ENCODE measurements at places on chromosomes 5 and 9.
A peak's percentile ranks its signal among the peaks of the same experiment; 100 is the strongest.

DNA sequence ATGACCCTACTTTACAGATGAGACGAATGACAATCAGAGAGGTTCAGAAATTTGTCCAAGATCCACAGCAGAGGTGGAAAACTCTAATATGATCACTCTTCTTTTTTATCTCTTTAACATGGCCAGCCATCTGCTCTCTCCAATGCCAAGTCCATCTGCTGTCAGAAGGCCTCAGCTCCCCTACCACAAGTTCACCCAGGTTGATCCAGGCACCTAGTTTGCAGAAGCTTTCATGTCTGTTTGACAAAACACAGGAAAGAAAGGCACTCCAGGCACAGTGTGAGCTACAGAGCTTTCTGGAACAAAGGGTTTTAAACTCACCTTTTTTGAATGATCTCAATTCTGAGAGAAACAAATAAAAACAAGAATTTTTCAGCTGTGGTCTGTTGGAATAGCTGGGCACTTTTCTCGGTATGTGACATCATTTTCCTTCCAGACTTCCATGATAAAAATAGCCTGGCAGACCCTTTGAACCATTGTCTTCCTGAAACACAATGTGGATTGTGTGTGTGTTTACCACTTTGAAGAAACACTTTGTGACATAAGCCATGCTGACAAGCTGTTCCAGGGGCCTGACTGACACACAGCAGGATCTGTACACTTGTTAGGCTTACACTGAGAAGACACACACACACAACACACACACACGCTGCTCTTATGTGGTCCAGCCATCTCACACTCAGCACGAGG, 214.3 kb downstream of the AGTPBP1 start:
- DNase-seq, result no peak

DNA sequence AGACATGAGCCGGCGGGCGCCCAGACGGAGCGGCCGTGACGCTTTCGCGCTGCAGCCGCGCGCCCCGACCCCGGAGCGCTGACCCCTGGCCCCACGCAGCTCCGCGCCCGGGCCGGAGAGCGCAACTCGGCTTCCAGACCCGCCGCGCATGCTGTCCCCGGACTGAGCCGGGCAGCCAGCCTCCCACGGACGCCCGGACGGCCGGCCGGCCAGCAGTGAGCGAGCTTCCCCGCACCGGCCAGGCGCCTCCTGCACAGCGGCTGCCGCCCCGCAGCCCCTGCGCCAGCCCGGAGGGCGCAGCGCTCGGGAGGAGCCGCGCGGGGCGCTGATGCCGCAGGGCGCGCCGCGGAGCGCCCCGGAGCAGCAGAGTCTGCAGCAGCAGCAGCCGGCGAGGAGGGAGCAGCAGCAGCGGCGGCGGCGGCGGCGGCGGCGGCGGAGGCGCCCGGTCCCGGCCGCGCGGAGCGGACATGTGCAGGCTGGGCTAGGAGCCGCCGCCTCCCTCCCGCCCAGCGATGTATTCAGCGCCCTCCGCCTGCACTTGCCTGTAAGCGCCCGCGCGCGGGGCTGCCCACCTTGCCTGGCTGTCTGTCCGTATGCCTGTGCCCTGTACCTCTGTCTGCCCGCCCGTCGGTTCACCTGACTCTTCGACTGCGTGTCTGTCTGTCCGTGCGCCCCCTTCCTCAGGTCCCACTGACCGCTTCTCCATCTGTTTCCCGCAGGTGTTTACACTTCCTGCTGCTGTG, 412 bp downstream of the FGF18 start:
- peak; percentile 9 for DNase-seq

DNA sequence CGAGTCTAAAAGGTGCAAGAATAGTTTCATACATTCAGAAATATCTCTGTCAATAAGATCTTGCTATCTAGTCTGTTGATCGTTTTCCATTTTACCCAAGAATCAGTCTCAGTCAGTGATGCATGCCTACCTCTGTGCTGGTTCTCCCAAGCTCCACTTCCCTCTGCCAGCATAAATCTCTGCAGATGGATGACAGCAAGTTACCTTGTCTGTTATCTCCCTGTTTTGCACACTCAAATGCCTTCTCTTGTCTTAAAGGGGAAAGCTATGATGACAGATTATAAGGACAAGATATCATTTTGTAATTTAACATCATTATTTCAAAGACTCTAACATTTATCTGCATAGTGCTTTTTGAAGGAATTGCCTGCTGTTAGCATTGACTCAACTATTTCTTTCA, 802.1 kb upstream of the SEMA6A start:
- DNase-seq, result no peak

GRCh38 chr5:100826133-100826532, 76.9 kb downstream of the ST8SIA4 start:
- no peak for DNase-seq

- no peak for DNase-seq
Observed at GRCh38 chr5:122237906-122238305, 74.1 kb upstream of the SNCAIP start.

- DNase-seq, result no peak
Observed at GRCh38 chr5:41346609-41347008, 133.3 kb upstream of the C6 start.

DNA sequence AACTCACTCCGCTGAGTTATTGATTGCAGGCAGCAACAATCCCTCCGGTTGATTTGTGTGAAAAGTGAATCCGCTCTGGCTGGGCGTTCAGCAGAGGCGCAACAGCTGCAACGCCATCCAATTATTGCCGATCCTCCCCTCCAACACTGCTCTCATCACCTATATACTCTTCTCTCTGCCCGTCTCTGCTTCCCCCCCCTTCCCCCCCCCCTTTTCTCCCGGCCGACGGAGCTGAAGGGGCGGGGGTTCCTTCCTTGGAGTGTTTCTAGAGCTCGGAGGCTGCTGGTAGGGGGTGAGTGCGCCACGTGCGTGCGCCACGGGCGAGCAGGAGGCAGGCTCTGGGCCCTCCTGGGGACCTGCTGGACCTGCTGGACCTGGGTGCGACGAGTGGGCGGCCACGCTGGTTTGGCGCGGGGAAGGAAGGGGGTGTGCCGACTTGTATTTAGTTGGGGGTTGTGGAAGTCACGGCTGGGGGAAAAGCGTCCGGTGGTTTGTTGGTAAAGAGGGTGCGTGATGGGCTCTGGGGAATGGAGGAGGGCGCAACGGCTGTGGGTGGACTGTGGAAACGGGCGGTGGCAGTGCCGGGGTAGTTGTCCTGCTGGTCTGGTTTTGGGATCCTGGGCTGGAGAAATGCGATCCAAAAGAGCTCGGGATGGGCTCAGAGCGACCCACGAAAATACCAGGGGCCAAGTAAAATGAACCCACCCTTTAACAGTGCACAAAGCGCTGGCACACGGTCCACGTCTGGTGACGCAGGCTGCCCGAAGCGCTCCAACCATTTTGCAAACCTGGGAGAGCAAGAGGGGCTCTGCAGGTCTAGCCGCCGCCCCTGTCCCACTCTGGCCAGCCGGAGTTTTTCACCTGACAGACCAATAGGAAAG, 6.4 kb upstream of the MEF2C start:
- no peak for DNase-seq

GRCh38 chr5:142626099-142626498, 59.8 kb downstream of the FGF1 start:
- no peak for DNase-seq

DNA sequence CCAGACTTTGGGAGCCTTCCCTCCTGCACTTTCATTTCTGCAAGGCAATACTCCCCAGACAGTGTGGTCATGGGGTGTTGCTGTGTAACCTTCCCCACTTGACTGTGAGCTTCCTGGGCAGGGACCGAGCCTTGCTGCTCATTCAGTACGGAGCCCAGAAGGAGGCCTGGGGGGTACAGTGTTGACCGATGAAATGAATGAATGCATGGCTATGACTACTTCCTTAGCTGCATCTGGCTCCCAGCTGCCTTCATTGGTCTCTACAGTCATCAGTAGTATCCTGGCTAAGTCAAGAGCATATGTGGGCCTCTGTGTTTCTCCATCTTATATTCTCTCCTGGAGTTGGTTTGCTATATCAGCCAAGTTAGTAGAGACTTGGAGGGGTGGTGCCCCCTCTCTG, 9.9 kb downstream of the FRMPD1 start:
- DNase-seq, result no peak

GRCh38 chr9:1031951-1032601, 18.1 kb upstream of the DMRT2 start:
- no peak for DNase-seq

DNA sequence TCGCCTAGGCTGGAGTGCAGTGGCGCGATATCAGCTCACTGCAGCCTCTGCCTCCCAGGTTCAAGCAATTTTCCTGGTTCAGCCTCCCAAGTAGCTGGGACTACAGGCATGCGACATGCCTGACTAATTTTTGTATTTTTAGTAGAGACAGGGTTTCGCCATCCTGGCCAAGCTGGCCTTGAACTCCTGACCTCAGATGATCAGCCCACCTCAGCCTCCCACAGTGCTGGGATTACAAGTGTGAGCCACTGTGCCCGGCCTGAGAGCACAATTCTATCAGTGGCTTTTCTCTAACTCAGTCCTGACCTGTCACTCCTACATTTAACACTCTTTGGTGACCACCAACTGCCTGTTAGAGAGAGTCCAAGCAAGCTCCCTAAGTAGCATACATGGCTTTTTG, 82.7 kb upstream of the SPOCK1 start:
- no peak for DNase-seq

GRCh38 chr5:26295541-26295940, 742.8 kb downstream of the CDH9 start:
- DNase-seq, result no peak

DNA sequence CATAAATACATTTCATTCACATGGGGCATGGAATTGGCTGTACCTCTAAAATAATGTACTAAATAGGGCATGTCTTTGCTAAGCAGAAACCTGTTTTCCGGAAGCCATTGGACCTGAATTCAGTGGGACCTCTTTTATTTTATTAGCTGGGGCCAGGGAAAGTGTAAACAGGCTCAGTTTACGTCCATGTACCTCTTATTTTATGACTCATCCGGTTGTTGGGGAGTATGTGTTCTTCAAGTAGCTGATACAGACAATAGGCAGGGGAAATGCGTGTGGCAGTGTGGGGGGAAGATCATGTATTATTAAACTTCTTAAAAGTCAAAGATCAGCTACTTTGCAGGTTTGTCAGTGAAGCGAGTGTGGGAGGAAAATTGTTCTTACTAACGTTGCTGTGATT, 1.4 kb upstream of the GDNF start:
- no peak for DNase-seq

DNA sequence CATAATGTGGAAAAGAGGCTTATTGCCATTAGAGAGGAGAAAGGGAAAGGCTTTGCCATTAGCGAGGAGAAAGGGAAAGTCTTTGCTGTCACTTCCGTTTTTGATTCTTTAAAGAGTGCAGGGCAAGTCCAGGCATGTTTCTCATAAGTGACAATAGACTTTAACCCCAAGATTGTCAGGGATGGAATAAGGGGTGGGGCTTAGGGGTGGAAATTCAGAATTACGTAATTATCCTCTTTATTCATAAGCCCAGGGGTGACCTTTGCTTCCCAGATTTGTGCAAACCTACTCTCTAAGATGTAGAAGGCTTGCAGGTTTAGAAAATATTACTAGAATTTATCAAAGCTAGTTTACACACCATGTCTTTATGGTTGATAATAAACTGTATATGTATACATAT, 2.3 kb upstream of the PLK2 start:
- no peak for DNase-seq

DNA sequence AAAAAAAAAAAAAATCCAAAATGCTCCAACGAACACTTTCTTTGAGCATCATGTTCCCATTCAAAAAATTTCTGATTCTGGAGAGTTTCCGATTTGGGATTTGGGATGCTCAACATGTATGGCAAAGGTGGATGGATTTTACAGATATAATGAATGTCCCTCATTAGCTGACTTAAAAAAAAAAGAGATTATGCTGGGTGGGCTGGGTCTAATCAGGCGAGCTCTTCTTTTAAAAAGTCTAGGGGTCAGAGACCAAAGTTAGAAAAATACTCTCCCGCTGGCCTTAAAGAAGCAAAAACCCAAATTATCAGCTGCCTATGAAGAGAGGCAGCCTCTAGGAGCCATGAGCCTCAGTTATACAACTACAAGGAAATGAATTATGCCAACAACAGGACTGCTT, 15.2 kb upstream of the CTNNAL1 start:
- DNase-seq, result no peak

- no peak for DNase-seq
Observed at GRCh38 chr9:114591849-114592248, 4.3 kb downstream of the ATP6V1G1 start.

DNA sequence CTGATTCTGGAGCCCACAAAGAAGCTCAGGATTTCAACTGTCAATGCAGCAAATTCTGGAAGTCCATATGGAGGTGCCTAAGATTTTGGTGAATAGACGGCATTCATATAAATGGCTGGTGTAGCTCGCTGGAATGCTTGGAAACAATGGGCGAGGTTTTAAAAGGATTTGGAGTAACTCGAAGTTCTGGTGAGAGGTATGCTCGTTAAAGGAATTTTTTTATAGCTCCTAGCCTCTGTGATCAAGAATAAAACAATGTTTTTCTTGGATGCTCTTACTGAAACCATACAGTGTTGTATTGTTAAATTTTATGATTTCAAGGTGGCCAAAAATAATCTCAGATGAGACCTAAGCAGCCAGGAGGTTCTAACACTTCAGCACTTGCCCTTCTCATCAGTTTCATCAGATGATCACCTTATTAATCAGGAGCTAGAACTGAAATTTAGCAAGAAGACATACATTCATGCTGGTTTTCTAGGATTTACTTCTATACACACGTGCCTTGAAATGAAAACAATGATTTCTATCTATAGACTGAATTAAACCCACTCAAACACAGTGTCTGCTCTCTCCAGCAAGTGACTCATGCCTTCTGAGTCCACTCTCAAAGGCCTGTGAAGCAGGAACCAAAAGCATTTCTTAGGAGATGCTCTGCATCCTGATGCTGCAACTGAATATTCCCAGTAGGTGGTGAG, 79.2 kb downstream of the OTULIN start:
- DNase-seq, result no peak

DNA sequence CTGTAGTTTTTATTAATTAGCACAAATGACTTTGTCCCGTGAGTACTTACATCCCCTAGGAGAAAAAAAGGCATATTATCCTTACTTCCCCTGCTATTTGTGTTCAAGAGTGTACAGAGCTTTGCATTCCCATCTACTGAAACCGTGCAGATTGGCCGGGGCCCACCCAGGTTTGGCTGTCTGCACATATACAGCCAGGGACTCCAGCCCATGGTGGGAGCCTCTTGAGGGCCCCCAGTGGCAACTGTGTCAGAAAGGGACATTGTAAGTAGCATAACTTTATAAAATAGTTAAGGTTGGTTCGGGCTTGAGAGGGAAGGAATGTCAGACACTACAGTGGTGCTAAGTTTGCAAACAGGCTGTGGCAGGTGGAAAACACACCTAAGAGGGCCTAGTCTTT, 24.7 kb downstream of the PHF2 start:
- no peak for DNase-seq

GRCh38 chr9:36748322-36748899, 175.7 kb downstream of the MELK start:
- DNase-seq, result no peak

Measured in stimulated activated CD8-positive, alpha-beta memory T cell treated with anti-CD3 and anti-CD28 coated beads, Interleukin-4, amount 100 ng/mL, for 24 hours (primary cell).